ENCODE measurements at places on chromosomes 6 and 20.

DNA sequence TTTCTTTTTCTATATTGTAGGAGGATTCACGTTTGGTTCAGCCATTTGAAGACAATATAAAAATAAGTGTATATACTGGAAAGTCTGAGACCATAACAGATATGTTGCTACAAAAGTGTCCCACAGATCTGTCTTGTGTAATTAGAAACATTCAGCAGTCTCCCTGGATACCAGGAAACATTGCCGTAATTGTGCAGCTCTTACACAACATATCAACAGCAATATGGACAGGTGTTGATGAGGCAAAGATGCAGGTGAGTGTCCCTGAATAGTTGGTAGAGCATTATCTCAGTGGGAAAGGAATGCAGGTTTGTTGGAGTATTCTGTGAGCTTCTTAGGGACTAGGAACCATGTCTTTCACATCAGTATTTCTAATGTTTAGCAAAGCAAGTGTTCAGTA, 18.3 kb upstream of the ADGRF4 start:
- DNase-seq: no peak

DNA sequence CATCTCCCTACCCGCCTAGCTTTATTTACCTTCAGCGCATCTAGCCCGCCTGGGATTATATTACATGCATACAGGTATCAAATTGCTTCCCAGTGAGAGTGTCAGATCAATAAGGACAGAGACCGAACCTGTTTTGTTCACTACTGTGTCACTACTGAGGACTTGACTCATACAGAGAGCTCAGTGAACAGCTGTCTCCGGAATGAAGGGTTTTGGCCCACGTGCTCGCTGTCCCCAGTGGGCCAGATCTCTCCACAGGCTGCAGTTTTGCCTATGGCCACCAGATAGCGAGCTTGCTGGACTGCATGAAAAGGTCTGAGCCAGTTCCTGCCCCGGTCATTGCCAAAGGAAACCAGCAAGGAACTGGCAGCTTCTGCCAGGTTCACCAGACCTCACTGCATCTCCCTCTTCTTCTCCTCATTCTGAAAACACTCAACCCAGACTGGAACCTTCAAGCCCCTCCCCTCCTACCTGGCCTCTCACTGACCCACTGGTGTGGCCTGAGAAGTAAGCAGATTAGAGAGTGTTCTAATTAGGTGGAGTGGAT, 150.8 kb downstream of the ZMYND8 start:
- DNase-seq: peak; percentile 73

- DNase-seq: no peak
These were observed 1235.5 kb upstream of the CITED2 start for GRCh38 chr6:140609956-140610355.

DNA sequence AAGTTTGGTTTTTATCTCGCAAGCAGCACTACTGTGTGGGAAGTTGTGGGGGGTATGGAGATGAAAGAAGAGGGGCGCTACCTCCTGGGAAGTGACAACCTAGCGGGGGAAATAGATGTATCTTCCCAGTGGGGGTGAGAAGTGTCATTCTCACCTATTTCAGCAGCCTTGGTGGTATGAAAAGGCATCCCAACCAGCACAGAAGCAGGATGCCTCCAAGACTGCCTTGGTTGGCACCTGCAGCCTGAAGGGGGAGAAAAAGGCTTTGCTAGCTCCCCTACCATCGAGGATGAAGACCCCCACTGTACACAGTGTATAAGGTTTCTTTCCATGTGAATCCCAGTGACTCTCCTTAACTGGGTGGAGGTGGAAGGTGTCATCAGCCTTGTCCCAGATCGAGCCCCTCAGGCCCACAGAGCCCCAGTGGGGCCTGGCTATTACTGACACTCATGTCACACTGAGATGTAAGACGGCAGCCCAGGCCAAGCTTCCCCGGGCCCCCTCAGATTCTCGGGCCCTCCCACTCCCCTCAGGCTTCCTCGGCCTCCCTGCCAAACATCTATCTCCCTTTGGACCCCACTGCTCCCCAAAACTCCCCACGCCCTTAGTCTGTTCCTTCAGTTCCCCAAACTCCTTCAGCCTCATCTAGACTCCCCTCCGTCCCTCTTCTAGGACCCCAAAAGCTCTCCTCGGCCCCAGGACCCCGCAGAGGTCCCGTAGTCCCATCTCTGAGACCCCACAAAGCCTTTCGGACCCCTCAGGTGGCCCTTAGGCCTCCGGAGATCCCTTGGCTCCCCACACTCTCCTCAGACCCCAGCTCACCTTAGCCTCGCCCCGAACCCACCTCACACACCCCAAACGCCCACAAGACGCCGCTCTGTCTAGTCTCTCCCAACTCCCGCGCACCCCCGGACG, 688 bp downstream of the COMMD7 start:
- DNase-seq: peak; percentile 29

GRCh38 chr6:1496836-1497760, 107.7 kb downstream of the FOXF2 start:
- DNase-seq: no peak

DNA sequence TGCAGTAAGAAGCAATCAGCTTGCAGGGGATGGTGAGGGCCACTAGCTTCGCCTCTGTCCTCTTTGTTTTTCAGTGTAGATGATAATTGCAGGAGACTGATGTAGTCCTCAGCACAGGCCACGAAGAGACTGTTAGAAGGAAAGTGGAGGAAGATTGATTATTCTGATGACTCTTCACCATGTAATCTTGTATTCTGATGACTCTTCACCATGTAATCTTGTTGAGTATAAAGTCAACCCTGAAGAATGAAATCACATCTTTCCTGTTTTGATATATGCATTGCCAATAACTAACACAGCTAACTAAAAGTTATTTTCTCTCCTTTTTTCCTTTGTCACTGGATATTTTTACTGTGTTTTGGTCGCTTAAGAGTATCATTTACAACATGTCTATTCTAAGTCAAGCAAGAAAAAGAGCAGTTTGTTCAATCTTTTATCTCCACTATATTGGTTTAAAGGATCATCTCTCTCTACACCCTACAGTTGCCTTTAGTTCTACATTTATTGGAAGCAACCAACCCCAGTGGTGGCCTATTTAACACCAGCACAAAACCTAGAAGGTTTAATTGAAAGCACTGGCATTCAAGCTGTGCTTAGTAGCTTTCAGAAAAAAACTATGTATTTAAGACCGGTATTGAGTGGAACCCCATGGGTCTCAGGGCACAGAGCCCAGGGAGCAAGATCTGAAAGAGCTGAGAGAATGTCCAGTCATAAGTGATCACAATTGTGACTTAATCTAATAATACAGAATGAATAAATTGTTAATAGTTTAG, 107.2 kb upstream of the BTBD3 start:
- no peak for DNase-seq

- no peak for DNase-seq
These were observed 87.0 kb upstream of the LRFN2 start for GRCh38 chr6:40674170-40674569.

- DNase-seq: no peak
These were observed 506 bp downstream of the ARFGAP1 start for GRCh38 chr20:63273059-63273579.

DNA sequence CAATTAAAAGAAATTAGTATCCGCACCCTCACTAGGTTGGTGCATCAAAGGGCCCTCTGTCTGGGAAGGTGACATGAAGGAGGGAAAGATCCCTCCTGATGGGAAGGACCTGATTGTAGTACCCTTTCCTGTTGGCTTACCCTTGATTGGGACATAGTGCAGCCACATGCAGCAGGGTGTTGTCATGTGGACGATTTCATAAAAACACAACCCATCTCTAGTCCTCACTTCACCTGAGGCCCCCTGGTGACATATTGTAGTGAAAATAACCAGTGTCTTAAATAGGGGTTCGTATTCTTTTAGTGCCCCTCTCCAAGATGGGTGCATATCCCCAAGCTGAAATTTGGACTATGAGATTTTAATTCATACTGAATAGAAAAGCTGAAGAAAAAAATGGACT, 97.3 kb downstream of the SLX4IP start:
- DNase-seq: no peak

- no peak for DNase-seq
These were observed 94.0 kb downstream of the ADGRG6 start for GRCh38 chr6:142395768-142396231.

DNA sequence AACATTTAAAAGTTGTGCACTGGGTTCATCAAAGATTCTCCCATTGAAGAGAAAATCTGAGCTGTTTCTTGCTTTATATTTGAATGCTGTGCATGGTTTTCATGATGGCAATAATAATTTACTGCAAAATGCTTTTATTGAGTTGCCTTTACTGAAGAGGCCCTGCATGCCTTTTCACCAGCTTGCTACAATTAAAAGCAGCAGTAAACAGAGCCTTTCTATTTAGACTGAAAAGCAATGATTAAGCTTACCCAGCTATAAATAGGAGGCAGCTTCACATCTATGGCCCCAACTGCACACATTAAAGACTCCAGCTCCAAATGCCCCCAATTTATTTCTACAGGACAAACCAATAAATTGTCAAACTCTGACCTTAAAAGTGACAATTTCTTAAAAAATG, 70.3 kb downstream of the ANKEF1 start:
- no peak for DNase-seq

GRCh38 chr6:37481711-37482605, 17.7 kb downstream of the CCDC167 start:
- no peak for DNase-seq

- DNase-seq: no peak
These were observed 832.3 kb downstream of the C6orf118 start for GRCh38 chr6:164477101-164477500.

DNA sequence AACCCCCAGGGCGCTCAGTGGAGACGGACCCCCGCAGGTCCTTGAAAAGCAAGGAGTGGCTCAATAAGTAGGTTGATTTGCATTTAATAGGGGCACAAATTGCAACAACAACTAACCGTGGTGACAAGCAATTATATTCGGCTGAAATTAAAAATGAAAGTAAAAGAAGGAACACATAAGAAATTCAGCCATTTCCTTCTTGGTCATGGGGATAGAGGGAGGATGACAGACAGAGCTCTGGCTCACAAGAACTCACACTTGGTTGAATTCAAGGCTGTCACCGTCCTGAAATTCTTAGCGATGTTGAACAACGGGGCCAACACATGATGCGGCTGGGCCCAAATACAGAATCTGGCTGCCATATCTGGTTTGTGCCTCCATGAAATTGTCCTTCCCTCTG, 129.0 kb downstream of the EDN3 start:
- DNase-seq: no peak

DNA sequence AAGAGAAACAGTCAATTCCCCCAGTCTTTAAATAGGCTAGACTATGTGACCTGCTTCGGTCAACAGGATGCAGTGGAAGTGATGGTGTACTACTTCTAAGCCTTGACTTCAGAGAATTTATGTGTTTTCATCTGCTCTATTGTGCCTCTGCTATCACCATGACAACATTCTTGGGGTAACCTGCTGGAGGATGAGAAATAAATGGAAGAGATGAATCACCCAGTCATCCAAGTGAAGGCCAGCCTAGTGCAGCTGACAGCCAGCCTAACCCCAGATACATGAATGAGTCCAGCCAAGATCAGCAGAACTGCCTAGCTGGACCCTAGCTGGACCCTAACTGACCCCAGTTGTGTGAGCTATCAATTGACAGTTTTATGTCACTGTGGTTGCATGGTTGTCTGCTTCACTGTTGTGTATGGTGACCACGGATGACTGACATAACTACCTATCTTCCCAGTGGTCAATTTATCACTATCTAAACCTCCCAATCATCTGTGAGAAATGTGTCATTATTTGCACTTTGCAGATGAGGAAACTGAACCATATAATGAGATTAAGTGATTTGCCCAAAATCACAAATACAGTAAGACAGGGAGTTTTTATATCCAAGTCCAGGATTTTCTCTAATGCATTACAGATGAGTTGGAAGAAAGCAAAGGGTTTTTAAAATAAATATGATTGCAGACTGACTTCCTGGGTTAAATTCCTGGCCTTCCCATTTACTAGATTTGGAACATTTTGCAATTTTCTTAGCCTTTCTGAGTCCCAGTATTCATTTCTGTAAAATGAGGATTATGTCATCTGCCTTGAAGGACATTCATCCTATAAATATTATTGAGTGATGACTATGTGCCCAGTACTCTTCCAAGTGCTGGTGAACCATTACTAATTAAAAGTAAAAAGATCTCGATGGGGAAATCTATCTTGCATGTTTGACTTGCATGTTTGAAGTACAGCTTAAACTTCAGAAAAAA, 136.4 kb upstream of the PLCB4 start:
- no peak for DNase-seq

GRCh38 chr20:10524034-10524476, 89.0 kb downstream of the SLX4IP start:
- DNase-seq: no peak

GRCh38 chr6:137904822-137905617, 38.0 kb downstream of the TNFAIP3 start:
- DNase-seq: no peak

DNA sequence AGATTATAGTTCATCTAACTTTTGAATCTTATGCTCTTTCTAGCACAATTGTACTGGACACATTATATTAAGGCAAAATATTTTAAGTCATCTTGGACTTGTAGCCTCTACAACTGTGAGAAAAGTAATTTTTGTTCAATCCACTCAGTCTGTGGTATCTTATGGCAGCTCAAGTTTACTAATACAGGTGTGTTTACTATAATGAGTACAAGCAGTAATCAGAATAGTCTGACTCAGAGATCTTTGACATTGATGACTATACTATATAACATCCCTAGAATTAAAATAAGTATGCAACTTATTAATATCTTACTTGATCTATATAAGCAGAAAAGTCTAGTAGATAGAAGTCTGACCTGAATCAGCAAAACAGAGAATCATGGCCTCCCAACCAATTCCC, 40.7 kb upstream of the PRSS16 start:
- no peak for DNase-seq

- no peak for DNase-seq
These were observed 175.5 kb downstream of the CLVS2 start for GRCh38 chr6:123171341-123172115.

DNA sequence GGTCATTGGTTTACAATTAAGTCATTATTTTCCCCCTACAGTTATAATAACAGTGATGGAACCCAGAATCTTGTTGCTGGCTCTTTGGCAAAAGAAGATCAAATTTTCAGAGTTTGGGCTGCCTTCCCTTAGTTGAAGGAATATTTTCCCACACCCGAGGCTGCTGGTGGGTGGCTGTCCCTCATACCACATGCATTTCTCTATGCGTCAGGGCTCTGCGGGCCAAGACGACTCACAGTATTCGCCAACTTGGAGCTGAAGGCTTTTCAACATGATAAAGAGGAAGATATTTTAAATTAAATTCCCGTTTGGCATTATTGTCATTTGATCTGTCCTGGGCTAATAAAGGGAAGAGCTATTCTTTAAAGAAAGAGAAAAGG, 102.2 kb upstream of the SASH1 start:
- no peak for DNase-seq

DNA sequence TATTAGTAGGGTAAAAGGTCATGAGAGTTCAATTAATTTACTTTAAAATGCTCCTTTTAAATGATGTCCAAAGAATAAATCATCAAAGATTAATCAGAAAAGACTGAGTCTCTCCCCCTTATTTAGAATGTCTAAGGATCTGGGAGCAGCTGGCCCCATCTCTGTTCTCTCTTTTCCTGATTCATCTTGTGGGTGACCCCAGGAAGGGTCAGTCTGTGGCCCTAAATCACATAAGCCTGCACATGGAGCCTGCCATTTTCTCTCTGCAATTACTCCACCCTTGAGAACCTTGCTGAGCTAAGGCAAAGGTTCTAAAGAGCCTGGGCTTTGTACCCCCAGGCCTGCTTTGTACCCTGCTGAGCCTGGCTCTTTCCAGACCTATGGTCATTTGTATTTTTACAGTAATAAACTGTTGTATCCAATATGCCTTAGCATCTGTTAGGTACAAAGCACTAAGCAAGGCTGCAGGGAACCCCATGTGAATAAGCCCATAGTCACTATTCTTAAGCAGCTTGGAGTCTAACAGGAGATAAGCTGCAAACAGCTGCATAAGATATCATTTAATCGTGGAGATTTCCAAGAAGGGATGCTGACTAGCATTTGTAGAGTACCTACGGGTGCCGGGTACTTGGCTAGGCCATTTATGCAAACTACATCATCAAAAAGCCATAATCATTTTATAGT, 431.0 kb upstream of the MARCKS start:
- no peak for DNase-seq

All from naive thymus-derived CD8-positive, alpha-beta T cell (primary cell).